Left colon (tissue), 2 donors: ENCODE measurements at places on chromosomes 12 and 14.
A peak's percentile ranks its signal among the peaks of the same experiment; 100 is the strongest.

GRCh38 chr12:72295744-72296143 is 23.6 kb downstream of the TRHDE start:
- no peak for DNase-seq

DNA sequence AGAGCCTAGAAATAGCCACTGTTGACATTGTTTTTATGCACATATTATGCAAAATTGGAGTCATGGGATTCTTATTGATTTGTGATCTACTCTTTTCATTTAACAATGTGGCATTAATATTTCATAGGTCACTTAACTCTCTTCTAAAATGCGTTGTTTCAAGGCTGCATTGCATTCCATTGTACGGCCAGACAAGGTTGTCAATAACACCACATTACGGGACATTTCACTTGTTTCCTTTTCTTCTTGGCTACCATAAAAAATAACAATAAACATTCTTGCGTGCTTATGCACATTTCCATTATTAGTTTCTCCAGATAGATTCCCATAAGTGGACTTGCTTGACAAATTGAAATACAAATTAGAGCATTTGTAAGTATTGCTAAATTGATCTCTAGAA is 120.8 kb upstream of the TMCC3 start:
- no peak for DNase-seq

- no peak for DNase-seq
These were observed 53.7 kb downstream of the PLEKHA5 start for GRCh38 chr12:19183121-19183838.

GRCh38 chr14:90263748-90264449 is 7.5 kb downstream of the PSMC1 start:
- no peak for DNase-seq

GRCh38 chr14:24965934-24966578 is 83.9 kb downstream of the STXBP6 start:
- peak; percentile 10 for DNase-seq

DNA sequence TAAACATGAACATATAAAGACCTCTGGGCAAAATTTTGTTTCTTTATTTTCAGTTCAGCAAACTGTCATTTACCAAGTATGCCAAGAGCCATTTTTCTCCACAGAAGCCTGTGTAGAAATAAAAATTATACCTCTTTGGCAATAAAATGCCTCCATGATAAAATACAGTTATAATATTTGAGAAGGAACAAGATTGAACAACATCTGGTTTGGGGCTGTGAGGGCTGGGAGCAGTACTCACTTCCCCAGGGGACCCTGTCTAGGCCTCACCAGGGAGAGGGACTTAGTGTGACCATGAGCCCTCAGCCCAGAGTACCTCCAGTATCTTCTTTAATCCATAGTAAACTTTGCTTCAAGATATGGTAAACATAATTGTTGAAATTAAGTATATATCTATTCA is 65.1 kb downstream of the DAAM1 start:
- DNase-seq, result no peak

DNA sequence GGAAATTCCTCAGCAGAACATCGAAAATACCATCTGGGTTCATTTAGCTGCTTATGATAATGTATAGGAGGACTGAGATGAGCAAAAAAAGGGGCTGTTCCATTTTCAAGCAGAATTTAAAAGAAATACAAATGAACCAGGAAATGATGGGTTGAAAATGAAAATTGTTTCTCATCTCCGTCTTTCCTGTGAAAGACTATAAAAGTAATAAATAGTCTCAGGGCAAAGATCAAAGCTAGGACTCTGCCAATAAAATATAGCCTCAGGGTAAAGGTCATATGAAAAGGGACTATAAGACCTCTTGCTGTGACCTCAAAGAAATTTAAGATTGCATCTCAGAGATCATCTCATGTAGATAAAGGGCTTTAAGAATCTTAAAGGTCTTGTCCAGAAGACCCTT is 478.0 kb downstream of the BTG1 start:
- DNase-seq, result no peak

GRCh38 chr12:109981311-109981710 is 14.9 kb downstream of the GIT2 start:
- no peak for DNase-seq
